ENCODE measurements at places on chromosomes 3 and 15. TPM values are rescaled to one million over a fixed set of nuclear protein-coding genes. Genes with fewer than 3 reads are reported as not detected.

ATP2B2 gene
- total RNA-seq, result under 0.01 TPM

CLRN1 gene
- not detected for total RNA-seq

LRTM1 gene
- not detected for total RNA-seq

LEKR1 gene
- 1.5 TPM for total RNA-seq

TMCO5A gene
- not detected for total RNA-seq

ARGFX gene
- total RNA-seq, result not detected

SPINT1 gene
- total RNA-seq, result not detected

GOLGA8G gene
- under 0.01 TPM for total RNA-seq

GRCh38 chr3:13671482-13672233 is 122.7 kb downstream of the FBLN2 start:
- DNase-seq, result no peak

DNA sequence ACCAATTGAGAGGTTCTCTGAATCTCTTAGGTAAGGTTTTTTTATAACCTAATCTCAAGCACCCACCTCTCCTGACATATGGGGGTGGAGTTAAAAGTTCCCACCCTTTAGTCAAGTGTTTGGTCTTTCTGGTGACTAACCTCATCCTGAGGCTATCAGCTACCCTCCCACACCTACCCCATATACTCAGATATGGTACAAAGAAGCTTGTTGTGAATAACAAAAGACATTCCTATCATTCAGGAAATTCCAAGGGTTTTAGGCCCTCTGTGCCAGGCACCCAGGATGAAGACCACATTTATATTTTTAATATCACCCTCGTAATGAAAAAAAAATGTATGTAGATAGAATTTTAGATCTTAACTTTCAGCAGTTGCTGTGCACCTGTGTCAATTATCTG is 9.0 kb downstream of the CHMP2B start:
- no peak for DNase-seq

DNA sequence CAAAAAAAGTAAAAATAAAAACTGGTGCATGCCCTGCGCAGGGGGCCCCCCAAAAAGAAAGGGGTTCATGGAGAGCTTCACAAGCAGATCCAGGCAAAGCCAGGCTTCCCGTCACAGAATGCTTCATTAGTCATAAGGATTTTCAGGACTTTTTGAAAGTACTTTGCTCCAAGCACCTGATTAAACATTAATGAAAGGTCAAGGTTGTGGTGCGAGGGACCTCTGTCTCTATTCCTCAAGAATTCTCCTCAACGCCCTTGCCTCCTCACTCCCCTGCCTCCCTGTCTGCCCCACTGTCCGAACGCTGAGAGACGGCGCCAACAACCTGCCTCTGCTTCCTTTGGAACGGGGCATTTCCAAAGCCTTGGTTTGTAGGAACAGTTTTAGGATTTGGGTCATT is 240.1 kb upstream of the IGF1R start:
- no peak for DNase-seq

GRCh38 chr3:134559591-134559990 is 73.7 kb downstream of the CEP63 start:
- DNase-seq, result no peak

DNA sequence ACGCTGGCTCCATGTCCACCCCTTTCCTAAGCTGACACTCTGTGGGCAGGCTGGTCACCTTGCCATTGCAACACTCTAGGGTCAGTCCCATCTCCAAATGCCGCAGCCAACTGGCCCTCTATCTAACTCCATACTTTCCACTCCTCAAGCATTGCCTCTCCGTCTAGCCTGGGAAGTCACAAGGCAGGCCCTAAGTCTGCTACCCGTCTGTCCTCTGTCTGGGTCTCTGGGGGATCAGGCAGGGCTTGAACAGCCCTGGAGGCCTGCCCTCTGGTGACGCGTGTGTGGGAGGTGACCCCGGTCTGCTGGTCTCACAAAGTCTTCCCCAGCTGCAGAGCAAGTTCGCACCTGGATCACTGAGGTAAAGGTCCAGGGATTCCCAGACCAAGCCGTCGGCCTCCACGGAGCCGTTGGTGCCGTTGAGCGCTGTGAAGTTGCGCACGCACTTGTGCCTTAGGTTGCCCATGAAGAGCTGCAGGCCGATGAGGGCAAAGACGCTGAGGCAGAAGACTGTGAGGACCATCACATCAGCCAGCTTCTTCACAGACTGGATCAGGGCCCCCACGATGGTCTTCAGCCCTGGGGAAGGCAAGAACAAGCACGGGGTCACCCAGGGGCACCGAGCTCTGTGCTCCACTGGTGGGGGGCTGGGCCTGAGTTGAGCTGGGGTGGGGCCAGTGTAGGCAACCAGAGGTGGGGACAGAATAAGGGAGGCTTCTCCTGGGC is 39.9 kb downstream of the SCN5A start:
- DNase-seq, result no peak

DNA sequence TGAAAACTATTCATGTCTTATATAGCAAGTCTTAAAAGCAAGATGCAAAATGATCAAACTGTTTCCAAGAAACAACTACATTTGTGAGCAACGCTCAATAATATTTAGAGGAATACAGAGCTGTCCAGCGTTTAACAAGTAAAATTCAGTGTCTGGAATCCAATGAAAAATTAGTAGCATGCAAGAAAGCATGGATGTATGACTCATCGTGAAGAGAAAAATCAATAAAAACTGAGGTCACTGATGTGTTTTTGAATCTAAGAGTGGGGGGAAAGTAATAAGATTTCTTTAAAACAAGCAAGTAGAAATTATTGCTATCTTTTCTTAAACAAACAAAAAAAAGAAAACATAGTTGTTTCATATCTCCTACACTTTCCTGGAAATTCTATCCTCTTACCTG is 600.3 kb upstream of the GOLIM4 start:
- DNase-seq, result no peak

GRCh38 chr3:33360136-33360825 is 79.9 kb downstream of the UBP1 start:
- peak; percentile 91 for DNase-seq

GRCh38 chr3:195025884-195026200 is 245.1 kb downstream of the XXYLT1 start:
- DNase-seq, result no peak

DNA sequence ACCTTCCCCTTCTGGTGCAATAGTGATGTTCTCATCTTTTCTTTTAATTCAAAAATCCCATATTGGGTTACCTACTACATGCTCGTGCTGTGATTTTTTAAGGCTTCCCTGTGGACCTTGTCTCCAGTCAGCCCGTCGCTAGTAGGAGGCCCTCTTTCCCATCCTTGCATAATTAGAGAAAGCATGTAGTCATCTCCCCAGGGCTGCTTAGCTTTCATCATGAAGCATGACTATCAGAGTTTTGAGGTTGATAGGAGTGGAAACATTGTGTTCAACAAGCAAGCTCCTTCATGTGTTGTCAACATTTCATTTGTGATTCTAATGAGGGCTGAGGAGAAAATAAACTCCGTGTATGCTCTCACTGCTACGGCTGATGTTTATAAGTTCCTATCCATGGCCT is 8.7 kb upstream of the LRTM1 start:
- peak; percentile 43 for DNase-seq

- peak; percentile 24 for DNase-seq
Measured at GRCh38 chr15:58078591-58078990, 13.1 kb upstream of the ALDH1A2 start.

DNA sequence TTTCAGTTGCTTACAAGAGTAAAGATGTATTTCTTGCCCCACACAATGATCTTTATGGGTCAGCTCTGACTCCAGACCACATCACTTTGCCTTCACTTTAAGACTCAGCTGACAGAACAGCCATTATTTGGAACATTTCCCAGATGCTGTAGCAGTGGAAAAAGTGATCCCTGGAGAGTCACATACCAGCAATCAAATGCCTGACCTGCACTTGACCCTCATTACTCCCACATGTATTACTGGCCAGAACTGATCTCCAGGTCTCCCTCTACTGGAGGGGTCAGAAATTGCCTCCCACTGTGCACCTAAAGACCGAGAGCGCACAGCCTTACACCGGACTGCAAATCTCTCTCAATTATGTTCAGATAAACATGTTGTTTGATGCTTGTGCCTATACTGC is 88.6 kb upstream of the ZNF385D start:
- DNase-seq, result peak; percentile 98

DNA sequence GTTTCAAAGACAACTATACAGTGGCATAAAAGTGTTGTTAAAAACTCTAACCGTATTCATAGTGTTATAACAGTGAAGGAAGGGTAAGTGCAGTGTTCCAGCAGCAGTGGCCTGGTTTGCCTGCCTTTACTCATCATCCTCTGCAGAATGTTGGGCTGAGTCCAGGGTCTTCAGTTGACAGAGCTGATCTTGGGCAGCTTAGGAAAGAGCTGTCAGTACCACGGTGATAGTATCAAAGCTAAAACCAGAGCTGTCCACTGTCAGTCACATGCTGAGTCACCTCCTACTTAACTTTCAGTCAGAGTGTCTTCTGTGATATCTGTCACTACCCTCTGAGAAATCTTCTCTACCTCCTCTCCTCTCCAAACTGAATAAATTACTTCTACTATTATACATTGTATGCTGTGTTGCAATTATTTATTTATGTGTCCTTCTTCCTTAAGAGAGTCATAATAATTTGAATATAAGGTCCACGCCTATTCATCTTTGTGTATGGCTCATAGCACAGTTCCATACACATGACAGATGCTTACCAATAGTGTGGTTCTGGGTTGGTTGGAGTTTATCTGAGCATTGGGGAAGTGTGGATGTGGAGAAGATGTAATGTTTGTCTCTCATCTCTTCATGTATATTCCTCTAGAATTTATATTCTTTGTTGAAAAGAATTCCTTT is 242.1 kb downstream of the ZIC1 start:
- DNase-seq, result peak; percentile 37

- DNase-seq, result no peak
Measured at GRCh38 chr3:851098-851790, 241.6 kb upstream of the CNTN6 start.

GRCh38 chr3:194367992-194368841 is 1.3 kb downstream of the LRRC15 start:
- no peak for DNase-seq

DNA sequence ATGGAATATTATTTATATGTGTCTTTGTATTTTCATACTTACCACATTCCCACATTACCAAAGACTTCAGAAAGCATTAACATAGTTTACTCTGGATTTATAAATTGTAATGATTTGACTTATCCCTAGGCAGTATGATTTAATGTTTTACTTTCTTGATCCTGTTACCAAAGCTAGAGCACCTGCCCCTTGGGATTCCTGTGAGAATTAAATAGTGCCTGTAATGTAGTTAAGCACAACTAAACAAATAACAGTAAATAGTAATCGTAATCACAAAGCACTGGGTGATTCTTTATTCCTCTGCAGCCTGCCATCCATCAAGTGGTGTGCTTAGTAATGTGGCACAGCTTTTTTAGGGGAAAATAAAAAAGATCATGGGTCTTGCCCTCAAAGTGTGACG is 39.1 kb downstream of the ATP2C1 start:
- DNase-seq, result no peak
